ENCODE measurements at places on chromosomes 4 and X. TPM values are rescaled to one million over a fixed set of nuclear protein-coding genes. Genes with fewer than 3 reads are reported as not detected.

TRAPPC11 gene
- total RNA-seq = 22.6 TPM

PLAC8 gene
- total RNA-seq = not detected

- DNase-seq = no peak
- no peaks in the 10 kb centered on the region for H3K27me3 ChIP-seq
- no peak overlapping the region for H3K27ac ChIP-seq
- H3K36me3 ChIP-seq = no peaks in the 10 kb centered on the region
Observed at GRCh38 chrX:40722930-40723329, 12.4 kb downstream of the MED14 start.

- no peaks in the 10 kb centered on the region for H3K36me3 ChIP-seq
- H3K4me3 ChIP-seq = no peak overlapping the region
- H3K4me1 ChIP-seq = peaks cover 17% of the 10 kb centered on the region
- H3K27ac ChIP-seq = no peak overlapping the region
Observed at GRCh38 chr4:89284828-89285227, 22.8 kb downstream of the GPRIN3 start.

- no peak overlapping the region for H3K4me3 ChIP-seq
- no peaks in the 10 kb centered on the region for H3K36me3 ChIP-seq
- no peak overlapping the region for H3K27ac ChIP-seq
- peaks cover 16% of the 10 kb centered on the region for H3K4me1 ChIP-seq
- no peaks in the 10 kb centered on the region for H3K27me3 ChIP-seq
- no peak for DNase-seq
Observed at GRCh38 chr4:26985873-26986272, 125.2 kb downstream of the STIM2 start.

Measured in body of pancreas (tissue), 4 donors.